ENCODE measurements at places on chromosomes 3 and 15. TPM values are rescaled to one million over a fixed set of nuclear protein-coding genes. Genes with fewer than 3 reads are reported as not detected.

The ARNT2 gene
- 13.6 TPM for total RNA-seq

The RSRC1 gene
- total RNA-seq = 31.6 TPM

The ARL14 gene
- total RNA-seq = 0.56 TPM

The TEX9 gene
- 5.4 TPM for total RNA-seq

The MAGEL2 gene
- not detected for total RNA-seq

The LRTM1 gene
- total RNA-seq = not detected

The PRSS50 gene
- total RNA-seq = not detected

The VPS18 gene
- 20.3 TPM for total RNA-seq

Measured in A549 treated with GW870086 at 1 μM for 4 hours (cell line).